ENCODE measurements at places on chromosomes 7 and 10. TPM values are rescaled to one million over a fixed set of nuclear protein-coding genes. Genes with fewer than 3 reads are reported as not detected.

UCMA gene
- total RNA-seq = not detected

ZPBP gene
- not detected for total RNA-seq

RBP4 gene
- total RNA-seq = 0.54 TPM

SPDYE5 gene
- 0.16 TPM for total RNA-seq

- DNase-seq = no peak
These were observed 111.5 kb downstream of the SEMA3C start for GRCh38 chr7:80807166-80807900.

DNA sequence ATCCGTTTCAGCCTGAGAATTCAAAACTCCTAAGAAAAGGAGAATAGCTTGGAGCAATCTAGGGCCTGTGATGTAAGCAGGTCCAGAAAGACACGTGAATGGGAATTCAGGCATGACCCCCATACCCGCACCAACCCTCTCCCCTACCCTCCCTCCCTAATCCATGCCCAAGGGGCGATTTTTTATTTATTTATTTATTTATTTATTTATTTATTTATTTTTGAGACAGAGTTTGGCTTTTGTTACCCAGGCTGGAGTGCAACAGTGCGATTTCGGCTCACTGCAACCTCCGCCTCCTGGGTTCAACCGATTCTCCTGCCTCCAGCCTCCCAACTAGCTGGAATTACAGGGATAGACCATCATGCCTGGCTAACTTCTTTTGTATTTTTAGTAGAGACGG is 16.6 kb upstream of the EIF4H start:
- no peak for DNase-seq

DNA sequence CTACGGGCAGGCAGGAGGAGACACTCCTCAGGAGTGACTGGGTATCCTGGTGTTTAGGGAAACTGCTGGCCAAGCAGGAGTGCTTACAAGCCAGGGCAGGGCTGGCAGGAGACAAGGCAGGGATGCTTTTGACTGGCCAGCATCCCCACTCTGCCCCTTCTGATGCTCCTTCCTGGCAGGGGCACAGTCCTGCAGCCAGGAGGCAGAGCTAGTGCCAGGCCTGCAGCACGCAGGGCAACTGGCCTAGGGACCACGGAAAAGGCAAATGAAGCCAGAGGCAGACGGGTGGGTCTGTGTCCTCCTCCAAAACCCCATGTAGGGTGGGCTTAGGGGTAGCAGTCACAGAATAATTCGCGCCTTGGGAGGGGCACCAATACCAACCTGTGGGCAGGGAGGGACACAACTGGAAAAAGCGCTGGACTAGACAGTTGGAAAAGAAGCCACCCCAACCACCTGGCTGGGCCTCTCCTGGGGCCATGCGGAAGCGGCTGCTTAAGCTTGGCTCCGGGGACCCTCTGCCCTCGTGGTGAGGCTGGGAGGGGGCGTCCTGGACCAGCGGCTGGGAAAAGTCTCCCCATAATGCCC is 4.8 kb downstream of the IMPDH1 start:
- no peak for DNase-seq

- no peak for DNase-seq
These were observed 92.2 kb upstream of the RHEB start for GRCh38 chr7:151611878-151612277.

- DNase-seq = no peak
These were observed 13.5 kb downstream of the ASL start for GRCh38 chr7:66088861-66089838.

DNA sequence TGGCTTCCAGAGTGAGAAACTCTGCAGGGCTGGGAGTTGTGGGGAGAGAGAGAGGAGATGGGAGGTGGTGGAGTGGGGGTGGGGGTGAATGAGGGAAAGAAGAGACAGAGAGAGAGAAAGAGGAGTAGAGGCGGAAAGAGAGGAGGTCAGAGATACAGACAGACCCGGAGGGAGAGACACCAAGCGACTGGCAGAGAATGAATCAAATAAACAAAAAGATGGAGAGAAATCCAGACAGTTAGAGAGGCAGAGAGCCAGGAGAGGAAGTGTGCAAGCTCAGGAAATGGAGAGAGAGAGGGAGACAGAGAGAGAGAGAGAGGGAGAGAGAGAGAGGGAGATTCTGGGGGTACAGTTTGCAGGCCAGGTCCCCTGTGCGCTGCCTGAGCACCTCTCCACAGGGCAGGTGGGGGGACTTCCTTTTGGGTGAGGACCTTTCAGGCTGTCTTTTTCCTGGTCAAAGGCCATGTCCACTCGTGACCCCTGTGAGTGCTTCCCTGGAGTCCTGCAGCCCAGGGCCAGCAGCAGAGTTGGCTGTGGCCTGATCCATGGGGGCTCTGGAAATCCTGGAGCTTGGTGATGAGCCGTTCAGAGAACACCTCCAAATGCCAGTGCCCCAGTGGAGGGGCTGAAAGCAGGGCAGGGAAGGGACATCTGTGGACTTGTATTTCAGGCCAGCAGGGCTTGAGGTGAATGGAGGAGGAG is 25.0 kb upstream of the PCBD1 start:
- DNase-seq = no peak

GRCh38 chr10:69465457-69466157 is 14.3 kb downstream of the TSPAN15 start:
- DNase-seq = no peak

DNA sequence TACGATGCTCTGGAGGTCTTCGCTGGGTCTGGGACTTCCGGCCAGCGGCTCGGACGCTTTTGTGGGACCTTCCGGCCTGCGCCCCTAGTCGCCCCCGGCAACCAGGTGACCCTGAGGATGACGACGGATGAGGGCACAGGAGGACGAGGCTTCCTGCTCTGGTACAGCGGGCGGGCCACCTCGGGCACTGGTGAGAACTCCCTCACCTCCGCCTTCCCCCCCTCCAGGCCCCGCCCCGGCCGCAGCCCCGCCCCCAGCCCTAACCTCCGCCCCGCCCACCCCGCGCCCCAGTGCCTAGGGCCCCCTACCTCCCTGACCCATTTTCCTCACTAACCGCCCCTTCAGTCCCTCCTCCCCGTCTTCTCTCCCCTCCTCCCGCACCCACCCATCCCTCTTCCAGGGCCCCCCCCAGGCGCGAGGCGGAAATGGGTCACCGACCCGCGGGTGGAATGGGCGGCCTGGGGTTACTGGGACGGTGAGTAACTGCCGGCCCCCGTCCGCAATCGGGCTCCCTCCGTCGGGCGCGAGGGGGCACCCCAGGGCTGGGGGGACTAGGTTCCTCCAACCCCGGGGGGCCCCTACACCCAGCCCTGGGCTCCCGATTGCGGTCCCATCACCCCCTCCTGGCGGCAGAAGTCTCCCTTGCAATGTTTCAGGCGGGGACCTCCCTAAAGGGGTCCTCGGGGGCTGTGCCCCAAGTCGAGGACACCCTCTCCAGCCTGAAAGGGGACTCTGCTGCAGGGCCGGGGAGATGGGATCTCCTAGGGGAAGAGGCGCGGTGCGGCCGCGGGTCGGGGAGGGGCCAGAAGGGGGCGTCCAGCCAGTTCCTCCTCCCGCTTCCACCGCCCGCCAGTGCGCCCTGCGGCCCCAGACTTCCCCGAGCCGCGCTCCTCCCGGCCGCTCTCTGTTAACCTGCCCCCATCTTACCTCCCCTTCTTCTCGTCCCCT is 2.1 kb downstream of the PCOLCE start:
- peak; percentile 67 for DNase-seq

- DNase-seq = no peak
These were observed 151.7 kb downstream of the EGFR start for GRCh38 chr7:55170335-55171069.

GRCh38 chr10:34262985-34263384 is 552.1 kb downstream of the PARD3 start:
- no peak for DNase-seq

GRCh38 chr7:138555684-138556083 is 95.6 kb downstream of the TRIM24 start:
- no peak for DNase-seq

Data from mesothelial cell of epicardium (in vitro differentiated cells).